ENCODE measurements at places on chromosomes 4 and X.
A peak's percentile ranks its signal among the peaks of the same experiment; 100 is the strongest.

GRCh38 chr4:2275546-2276251 lies 13.8 kb upstream of the MXD4 start:
- no peak for DNase-seq

DNA sequence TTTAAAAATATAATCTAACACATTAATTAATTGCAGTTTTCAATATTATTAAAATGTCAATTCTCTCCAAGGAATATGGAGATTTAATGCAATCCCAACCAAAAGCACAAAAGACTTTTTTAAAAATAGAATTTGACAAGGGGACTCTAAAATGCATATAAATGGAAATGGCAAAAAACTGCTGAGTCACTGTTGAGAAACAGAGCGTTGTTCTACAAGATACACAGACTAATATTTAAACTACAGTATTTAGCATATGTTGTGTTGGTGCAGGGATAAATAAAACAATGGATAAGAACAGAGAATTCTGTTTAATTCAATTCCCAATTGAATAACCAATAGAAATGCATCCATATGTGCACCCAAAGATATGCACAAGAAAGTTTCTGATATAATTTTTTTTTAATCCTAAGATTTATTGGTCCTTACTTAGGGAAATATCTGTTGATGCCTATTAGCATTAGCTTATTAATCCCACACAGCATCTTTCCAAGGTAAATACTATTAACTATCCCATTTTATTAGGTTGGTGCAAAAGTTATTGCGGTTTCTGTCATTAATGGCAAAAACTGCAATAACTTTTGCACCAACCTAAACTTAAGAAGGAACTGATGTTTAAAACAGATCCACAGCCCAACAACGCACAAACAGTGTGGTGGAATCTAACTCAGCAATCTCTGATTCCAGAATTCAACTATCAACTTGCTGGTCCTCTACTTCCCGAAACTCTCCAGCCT lies 86.8 kb upstream of the VEGFC start:
- DNase-seq = no peak

DNA sequence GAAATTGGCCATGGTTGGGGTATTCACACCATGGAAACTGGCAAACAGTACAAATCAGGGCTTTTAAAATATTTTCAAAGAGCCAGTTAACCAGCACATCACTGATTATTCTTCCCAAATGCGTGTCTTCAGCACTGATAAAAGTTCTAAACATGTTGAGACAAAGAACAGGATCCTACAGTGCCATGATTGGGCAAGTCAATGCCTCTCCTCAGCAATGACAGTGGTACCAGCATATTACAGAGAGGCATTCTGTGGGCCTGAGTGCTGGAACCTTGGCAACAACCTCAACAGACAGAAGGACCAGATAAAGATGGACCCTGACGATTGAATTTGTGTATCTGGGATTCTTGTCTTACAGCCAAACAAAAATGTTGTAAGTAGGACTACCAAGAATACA lies 108.9 kb downstream of the EFHC2 start:
- DNase-seq = no peak

- no peak for DNase-seq
Observed at GRCh38 chr4:6198768-6199421, 1.5 kb downstream of the JAKMIP1 start.

DNA sequence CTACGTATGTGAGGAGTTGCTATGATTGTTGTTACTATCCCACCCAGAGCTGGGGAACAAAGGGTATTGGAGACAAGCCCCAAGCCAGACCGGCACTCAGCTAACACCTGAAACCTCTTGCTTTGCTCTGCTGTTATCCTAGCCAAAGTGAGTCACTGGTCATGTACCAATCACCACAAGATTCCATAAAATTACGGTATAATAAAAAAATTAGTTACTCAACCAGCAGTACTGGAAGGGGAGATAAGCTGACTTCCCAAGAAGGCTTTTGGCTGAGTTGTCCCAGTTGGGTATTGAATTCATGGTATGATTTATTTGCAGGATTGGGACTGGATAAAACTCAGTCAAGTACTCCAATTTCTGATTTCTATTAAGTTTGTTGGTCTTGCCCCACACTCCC lies 5.3 kb downstream of the EDA2R start:
- DNase-seq = no peak

DNA sequence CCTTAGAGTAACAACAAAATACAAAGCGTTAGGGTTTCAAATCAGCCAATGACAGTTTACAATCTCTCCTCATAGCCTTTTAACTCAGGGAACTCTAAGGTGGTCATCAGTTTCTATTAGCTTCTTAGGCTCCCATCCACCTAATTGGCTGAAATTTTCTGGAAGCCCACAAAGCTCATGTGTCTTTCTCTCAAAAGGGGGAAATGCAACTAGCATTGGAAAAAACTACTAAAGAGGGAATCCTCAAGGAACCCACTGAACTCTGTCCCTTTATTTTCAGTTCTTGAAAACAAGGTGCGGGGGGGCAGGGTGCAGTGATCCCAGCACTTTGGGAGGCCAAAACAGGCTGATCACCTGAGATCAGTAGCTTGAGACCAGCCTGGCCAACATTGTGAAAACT lies 56.4 kb downstream of the PDGFC start:
- no peak for DNase-seq

DNA sequence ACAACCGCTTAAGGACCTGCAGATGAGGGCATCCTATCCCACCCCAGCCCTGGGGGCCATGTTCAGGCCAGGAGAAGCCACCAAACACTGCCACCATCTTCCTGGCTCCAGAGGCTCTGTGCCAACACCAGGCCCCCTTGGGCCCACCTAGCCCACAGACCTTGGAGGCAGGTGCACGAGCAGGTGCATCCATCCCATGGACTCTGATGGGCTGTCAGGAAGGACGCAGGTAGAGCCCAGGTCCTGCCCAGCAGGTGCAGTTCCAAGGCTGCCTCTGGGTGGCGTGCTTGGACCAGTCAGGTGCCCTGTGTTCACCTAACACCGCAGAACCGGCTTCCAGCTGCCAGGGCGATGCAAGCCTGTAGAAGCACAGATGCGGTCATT lies 22.8 kb upstream of the PDE6B start:
- DNase-seq = no peak

- no peak for DNase-seq
Observed at GRCh38 chr4:41448934-41449333, 89.0 kb upstream of the LIMCH1 start.

DNA sequence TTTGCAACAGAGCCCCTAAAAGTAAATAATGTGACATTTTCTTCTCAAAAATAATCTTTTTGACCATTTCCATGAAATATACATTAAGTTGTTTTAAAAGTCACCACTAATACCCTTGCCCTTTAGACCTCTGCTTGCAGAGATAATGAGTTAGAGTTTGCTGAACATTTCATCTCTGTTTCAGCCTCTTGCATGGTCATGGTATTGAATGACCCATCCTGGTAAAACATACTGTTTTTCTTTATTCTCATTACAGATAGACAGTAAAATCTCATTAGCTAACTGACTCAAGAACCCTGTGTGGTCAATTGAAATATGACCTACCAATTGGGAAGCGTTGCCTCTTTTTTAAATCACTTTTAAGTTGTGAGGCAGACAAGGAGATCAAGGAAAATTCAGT lies 916.7 kb downstream of the PDHA2 start:
- no peak for DNase-seq

GRCh38 chrX:114344756-114345349 lies 239.0 kb upstream of the HTR2C start:
- DNase-seq = no peak

DNA sequence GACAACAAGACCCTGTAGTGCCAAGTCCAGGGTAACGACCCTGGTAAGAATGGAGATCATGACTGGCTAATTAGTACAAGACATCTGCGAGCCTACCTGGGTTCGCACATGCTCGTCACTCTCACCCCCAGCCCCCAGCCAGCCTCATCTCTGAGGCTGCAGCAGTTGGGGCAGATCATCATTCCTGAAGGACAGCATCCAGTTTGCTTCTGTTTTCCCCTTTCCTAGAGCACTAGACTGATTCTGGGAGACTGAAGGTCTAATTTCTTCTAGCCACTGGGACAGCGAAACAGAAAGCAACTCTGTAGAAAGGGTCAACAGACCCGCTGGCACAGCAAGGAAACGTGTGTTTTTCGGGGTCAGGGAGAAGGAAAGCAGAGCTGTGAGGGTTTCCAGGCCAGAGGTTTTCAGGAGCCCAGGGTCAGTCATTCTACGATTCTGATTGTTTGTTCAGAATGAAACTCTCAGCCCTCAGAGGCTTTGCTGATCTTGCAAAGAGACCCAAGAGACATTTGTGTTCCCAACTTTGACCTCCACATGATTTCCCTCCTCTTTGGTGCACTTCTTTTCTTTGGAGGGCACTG lies 343.1 kb upstream of the NOCT start:
- DNase-seq = peak; percentile 19

DNA sequence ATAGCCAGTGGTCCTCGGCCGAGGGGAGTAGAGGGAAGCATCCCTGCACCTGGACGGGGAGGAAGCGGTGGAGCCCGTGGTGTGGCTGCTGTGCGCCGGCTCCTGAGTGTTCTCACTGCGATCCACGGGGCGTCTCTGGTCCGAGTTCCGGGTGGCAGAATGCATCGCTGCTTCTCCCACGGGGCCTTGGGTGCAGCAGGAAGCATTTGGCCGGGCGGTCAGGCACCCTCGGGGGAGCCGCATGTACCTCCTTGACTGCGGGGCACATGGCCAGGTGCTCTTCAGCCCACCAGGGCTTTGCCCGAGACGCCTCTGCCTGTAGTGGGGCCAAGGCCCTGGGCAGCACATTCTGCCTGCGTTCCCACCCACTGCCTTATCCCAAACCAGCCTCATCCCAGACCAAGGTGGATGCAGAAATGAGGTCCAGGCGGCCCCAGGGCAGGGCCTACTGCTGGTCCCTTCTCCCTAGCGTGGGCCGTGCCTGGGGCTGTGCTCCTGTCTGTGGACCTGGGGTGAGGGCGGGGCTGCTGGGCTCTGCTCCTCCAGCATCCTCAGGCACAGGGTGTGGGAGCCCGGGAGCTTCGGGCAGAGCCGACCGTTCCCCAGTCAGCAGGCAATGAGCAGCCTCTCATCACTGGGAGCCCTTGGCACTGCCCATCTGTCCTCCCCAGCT lies 27.5 kb downstream of the NKX1-1 start:
- no peak for DNase-seq

- DNase-seq = no peak
Observed at GRCh38 chr4:102169345-102169744, 175.9 kb downstream of the SLC39A8 start.

DNA sequence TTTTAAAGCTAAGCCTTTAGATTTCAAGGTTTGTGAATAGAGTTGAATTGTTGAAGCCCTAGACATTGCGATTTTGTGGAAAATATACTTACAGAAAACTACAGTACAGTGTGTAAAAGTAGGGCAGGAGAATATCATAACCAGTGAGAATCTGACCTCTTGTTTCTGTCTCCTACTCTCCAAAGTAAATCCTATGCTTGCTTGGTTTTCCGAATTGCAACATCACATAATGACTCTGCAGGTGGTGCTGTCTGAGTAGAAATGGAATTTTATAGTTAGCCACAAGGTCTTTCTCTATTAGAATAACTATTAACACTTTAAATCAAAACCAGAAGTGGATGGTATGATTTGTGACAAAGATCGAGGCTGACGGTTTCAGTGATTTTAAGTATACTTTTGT lies 505.6 kb downstream of the RAPGEF2 start:
- DNase-seq = no peak

DNA sequence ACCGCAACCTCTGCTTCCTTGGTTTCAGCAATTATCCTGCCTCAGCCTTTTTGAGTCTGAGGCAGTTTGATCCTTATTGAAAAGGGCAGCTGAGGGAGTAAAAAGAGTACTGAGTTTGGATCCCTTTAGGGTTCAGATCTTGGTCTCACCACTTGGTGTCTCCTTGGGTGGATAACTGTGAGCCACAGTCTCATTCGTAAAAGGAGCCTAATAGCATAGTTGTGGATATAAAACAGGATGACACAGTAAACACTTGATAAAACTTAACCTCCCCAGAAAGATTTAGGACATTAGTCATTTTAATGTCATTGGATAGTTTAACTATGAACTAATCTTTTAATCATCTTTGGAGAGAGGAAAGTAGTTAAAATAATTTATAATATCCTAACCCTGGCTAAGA lies 173.0 kb downstream of the ANK2 start:
- DNase-seq = no peak

GRCh38 chrX:49184294-49185281 lies 1.6 kb downstream of the PRICKLE3 start:
- no peak for DNase-seq

DNA sequence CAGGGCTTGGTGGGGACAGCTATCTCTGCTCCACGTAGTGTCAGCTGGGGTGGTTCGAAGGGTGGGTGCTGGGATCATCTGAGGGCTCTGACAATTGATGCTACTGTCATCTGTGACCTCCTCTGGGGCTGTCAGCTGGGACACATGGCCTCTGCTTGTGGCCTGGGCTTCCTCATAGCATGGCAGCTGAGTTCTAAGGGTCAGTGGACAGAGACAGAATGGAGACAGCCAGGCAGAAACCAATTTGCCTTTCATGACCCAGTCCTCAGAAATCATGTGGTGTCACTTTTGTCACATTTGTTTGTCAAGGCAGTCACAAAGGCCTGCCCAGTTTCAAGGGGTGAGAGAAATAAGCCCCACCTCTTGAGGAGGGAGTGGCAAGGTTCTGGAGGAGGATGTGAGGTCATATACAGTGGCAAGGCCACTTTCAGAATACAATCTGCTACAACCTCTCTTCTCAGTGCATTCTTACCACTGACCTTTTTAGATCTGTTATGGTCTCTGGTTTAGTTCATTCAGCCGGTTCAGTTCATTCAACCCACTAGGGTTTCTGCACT lies 103.6 kb upstream of the BCOR start:
- peak; percentile 66 for DNase-seq

DNA sequence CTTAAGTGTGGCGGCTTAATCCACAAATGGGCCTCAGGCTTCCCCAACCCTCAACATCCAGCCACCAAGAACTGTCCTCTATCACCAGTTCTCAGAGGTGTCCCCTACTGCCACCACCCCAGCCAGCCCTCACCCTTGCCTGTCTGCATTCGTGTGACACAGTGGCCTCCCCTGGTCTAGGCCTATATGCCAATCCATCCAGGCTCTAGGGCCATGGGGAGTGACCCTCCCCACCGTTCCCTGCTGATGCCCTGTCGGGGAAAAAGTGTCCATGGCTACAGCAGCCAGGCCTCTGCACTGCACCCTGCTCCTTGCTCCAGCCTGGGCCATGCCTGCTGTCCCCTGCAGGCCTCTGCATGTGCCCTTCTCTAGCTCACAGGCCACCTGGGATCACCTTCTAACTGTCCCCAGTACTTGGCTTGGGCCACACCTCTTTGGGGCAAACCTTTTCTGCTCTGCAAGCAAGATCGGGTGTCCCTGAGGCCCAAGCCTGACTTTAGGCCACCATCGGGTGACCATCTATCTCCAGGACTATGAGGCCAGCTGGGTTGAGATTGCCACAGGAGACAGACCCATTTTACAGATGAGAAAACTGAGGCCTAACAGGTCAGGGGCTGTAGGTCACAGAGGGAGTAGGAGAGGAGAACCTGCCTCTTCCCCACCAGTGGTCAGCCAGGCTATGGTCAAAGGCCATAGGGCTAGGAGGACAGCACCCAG lies 75.8 kb downstream of the JAKMIP1 start:
- no peak for DNase-seq
